ENCODE measurements at places on chromosomes 4 and X.

DNA sequence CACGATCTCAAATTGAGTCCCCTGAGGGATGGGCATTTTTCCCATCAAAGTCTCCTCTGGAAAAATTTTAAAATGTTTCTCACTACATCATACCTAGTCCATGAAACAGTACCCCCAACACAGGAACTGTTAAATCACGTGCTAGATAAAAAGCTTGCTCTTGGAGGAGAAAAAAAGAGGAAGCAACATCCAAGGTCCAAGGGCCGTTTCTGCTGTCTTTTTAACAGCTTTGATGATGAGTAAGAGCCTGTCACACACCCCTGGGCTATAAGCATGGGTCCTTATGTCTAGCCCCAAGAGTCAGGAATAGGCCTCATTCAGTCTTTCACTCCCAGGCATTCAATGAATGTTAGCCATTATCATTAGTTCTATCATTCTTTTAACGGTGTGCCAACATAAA is 128.9 kb downstream of the SH3KBP1 start:
- DNase-seq: no peak

DNA sequence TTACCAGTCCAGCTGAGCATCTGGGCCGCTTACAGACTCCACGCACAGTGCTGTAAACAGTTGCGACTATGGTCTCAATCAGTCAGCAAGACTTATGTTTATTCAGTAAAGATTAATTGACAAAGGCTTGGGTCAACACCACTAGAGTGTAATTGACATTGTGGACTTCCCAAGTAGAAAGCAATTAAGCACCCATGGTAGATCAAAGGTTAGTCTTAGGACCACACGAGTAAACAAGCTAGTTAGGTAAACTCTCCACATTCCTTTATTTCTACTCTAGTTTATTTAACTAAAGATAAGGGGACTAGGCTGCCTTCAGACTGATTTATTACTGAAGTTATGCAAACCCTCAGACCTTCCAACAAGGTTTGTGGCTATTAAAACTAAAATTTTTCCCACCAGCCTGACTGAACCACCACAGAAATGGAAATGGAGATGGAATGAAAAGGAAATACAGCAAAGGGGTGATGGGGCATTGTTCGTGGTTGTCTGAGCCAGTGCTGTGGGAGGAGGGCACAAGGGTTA is 44.2 kb downstream of the MTHFD2L start:
- no peak for DNase-seq

DNA sequence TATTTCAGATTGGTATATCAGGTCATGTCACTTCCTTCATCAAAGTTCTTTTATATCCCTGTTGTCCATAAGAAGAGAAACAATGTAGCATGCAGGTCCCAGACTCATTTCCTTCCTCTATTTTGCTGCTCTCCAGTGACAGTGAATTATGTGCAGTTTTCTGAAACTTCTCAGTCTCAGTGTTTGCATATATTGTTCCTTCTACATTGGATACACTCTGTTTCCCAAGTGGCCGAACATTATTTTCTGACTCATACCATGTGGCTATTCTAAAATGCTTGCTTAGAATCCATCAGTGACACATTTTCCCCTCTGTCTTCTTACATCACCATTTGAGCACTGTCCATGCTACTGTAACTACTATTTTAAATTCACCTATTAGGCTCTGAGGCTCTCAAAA is 305.7 kb downstream of the PDHA2 start:
- DNase-seq: no peak

GRCh38 chr4:72555377-72555831 is 13.6 kb downstream of the ADAMTS3 start:
- DNase-seq: no peak

DNA sequence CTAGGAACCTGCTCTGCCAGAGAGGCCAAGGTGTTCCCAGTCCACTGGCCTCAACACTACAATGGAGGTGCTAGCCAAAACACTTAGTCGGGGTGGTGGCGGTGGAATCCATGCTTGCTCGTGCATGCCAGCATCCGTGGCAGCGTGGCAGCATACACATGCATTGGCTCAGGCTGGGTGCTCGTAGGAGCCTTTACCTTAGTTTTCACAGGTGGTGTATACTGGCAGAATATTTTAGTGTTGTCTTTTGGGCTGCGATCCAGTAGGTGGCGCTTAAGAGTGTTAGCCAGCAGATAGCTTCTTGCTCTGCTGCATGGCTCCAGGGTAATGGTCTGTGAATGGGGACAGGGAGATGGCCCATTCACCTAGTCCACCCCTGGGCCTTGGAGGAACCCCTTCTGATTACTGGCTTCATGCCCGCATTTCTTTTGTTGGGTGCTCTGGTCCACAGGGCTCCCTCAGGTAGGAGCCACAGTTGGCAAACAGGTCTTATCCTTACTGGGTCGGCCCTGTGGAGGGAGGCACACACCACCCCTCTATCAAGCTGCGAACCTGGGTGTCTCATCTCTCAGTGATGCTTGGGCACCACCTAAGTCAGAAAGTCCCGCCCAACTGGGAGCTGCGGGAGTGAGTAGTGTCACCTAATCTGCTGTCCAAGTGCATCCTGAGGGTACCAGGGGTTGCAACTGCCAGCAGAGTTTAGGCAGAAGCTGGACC is 40.0 kb downstream of the RIPPLY1 start:
- DNase-seq: no peak

DNA sequence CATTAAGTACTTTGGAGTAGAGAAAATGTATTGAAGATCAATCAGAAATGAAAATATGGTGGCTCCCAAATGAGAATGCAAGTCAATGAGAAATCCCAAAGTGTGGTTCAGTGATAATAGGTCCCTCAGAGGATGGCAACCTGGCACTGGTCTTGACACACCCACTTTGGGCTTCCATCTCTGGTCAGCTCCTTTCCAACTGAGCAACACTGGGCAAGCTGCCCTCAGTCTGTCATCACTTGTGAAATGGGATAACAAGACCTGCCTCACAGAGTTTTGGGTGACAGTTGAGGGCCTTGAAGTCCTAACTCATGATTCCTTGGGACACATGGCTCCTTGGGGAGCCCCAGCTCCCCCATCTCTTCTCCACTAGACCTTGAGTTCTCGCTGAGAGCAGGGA is 29.0 kb upstream of the MAMLD1 start:
- no peak for DNase-seq

GRCh38 chr4:47669946-47670345 is 167.9 kb downstream of the CORIN start:
- no peak for DNase-seq

DNA sequence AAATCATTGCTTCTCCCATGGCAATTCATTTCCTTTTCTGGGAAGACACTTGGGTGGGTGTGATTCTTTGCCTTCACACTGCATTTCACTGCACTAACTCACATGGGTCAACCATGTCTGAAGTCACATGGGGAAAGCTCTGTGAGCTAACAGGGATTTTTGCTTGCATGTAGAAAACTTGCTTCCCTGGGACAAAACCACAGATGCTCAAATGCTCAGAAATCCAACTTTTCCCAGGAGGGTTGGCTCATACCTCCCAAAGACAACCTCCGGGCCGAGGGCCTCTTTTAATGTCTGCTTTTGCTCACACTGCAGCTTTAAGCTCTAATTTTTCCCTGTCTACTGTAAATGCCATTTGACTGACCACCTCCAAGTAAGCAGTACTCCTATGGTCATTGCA is 1695.2 kb downstream of the STIM2 start:
- no peak for DNase-seq

DNA sequence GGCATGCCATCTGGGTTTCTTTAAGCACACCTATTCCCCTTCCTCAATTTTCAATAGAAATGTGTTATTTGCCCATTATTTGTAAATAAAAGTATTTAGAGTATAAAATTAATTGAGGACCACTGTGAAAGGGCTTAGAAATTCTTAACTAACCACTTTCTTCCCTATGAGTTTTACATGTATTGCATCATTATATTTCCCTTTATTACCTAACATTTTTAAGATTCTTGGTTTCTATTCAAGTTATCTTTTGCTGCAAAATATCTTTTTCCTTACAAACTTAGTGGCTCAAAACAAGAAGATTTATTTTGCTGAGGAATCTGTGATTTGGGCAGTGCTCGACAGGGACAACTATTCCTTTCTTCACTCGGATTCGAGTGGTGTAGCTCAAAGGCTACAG is 40.5 kb downstream of the GRID2 start:
- no peak for DNase-seq

DNA sequence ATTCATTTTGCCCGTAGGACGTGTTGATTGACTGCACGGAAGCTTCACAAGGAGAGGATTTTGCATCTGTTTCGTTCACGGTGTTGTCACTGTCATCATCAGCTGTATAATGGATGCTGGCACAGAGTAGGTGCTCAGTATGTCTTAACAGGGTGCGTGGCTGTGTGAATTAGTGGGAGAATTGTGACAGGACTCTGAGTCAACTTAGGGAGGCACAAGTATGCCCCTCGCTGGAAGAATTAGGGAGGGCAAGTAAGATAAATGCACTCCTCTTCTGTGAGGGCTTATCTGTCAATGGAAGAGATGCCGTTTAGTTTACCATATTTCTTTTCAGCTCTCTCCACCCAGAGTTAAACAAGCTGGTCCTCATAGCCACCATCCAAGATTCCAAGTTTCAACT is 107.2 kb downstream of the TRIML1 start:
- no peak for DNase-seq

GRCh38 chrX:42746606-42747005 is 31.4 kb downstream of the PPP1R2C start:
- DNase-seq: no peak

DNA sequence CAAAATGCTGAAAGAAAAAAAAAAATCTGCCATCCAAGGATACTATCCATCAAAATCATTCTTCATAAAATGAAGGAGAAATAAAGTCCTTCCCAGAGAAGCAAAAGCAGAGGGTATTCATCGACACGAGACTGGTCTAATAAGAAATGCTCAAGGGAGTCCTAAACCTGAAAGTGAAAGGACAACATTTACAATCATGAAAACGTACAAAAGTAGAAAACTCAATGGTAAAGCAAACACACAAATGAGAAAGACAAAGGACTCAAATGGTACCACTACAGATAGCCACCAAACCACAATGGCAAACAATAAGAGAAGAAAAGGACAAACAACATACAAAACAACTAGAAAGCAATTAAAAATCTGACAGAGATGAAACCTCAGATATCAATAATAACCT is 41.0 kb downstream of the CD99L2 start:
- DNase-seq: no peak

DNA sequence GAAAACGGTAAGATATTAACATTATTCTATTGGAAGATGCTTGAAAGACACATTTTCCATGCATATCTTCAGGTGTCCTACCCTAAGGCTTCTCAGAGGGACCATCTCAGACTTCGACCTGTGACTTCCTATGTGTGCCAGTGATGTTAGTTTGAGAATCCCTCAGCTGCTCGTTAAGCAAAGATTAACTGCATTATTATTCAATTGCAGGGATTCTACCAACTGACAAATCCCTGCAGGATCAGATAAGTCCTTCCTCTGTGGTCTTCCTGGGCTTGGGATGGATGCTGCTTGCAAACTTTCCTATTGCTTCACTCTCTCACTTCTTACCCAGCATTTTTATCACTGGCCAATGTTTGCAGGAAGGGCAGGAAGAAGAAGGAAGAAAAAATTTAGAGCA is 83.0 kb upstream of the PPARGC1A start:
- no peak for DNase-seq

DNA sequence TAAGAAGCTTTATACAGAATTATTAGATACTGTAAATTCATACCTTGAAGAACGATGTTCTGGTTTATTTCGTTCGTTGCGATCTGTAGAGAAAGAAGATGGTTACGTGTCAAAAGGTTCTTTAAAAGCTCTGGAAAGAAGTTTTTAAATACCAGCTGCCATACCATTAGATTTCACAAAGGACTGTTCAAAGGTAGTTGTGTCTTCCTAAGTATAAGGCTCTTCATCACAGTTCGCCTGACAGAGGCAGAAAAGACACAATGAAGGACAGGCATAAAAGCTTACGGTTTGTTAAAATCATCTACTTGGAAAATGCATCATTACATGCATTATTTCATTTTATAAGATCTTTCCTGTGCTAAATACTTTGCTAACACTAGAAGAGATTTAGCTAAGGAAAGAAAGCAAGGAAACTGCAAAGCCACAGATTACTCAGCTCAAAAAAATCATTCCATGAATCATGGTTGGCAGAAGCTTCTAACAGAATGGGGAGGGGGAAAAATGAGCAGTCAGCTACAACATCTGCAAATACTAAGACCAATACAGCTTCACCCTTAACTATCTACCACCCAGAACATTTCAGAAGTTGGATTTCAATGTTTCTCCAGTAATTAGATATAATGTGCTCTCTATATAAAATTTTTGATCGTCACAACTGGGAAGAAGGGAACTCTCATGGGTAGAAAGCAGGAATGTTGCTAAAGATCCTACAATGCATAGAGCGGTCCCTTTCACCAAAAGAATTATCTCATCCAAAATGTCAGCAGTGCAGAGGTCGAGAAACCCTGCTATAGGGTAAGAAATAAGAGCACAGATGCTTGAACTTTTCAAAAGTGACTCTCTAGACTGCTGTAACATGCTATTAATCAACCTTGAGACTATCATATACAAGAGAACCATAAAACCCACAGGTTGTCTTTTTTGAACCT is 50.7 kb upstream of the PRSS48 start:
- no peak for DNase-seq

DNA sequence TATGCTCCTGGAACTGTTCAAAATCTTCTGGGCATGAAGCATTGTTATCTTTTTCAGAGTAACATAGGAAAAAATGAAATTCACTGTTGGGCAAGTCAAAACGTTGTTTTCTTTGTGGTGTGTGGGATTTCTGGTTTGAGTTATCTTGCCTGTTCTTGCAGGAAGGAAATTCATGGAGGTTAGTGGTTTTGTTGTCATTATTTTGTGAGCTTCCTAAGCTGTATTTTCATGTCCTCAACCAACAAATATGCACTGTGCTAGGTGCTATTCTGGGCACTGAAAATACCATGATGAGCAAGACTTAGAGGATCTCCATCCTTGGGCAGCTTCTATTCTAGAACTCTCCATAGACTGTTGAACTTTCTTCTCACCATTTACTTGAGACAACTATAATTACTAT is 16.9 kb downstream of the SPINK2 start:
- no peak for DNase-seq

DNA sequence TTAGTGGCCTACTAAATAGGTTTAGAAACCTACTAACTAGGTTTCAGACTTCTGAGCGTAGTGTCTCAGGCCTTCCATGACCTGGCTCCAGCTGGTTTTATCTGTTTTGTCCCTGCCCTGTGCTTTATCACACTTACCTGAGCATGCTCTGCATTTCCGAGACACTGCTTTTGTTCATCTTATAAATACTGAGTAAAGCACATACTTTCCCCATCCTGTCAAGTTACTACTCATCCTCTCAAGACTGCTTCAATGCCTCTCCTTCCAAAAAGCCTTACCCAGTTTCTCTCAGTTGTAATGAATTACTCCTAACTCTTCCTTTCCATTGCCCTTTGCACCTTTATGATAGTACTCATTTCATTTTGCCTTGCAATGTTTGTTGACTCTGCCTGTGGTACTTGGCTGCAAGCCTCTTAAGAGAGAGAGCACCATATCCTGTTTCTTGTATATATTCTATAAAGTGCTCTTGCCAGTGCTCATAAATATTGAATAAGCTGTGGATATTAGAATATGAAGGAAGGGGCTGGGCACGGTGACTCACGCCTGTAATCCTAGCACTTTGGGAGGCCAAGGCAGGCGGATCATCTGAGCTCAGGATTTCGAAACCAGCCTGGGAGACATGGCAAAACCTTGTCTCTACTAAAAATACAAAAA is 34.4 kb downstream of the SLAIN2 start:
- DNase-seq: no peak

- DNase-seq: no peak
These were observed 1.5 kb upstream of the FATE1 start for GRCh38 chrX:151714362-151714761.

- DNase-seq: no peak
These were observed 62.6 kb upstream of the SYTL5 start for GRCh38 chrX:37943554-37944344.
